ENCODE measurements at places on chromosomes 5 and 9. TPM values are rescaled to one million over a fixed set of nuclear protein-coding genes. Genes with fewer than 3 reads are reported as not detected.

PCDHB16 gene
- 1.3 TPM for total RNA-seq

HAVCR1 gene
- total RNA-seq: not detected

BTNL3 gene
- not detected for total RNA-seq

DNA sequence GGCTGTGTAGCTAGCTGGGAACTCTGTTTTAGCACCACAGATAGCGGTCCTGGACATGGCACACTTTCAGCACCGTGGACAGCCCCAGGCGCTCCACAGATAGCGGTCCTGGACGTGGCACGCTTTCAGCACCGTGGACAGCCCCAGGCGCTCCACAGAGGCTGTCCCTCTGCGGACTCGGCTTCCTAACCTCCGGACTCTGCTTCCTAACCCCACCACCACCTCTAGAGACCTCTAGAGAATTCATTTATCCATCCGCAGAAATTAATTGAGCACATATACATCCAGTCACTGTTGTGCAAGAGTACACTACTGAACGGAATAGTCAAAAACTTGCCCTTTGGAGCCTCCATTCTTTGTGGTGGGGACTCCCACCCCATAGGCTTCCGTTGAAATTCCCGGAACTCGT lies 27.4 kb downstream of the UNC5A start:
- no peak overlapping the region for H3K27ac ChIP-seq
- H3K36me3 ChIP-seq: no peaks in the 10 kb centered on the region
- peaks cover 74% of the 10 kb centered on the region for H3K27me3 ChIP-seq
- DNase-seq: no peak
- no peak overlapping the region for H3K4me3 ChIP-seq

- no peaks in the 10 kb centered on the region for H3K27me3 ChIP-seq
- H3K4me3 ChIP-seq: no peak overlapping the region
- H3K36me3 ChIP-seq: no peaks in the 10 kb centered on the region
- no peaks in the 10 kb centered on the region for H3K4me1 ChIP-seq
- no peak for DNase-seq
Observed at GRCh38 chr9:87824886-87825285, 57.8 kb upstream of the SPATA31E1 start.

DNA sequence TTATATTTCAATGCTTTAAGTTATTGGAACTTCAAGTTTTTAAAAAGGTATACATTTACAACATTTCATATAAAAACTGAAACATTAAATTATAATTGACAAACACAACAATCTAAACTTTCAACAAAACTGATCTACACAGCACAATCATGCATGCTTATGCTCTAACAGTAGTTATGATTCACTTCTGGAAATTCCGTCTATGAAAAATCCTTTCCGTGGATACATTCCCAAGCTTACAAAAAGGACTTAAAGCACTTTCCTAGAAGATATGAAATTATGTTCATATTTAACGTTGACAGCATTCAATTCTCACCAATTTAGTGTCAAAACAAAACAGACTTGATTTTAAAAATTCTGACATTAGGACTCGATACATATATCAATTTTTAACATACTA lies 3.7 kb downstream of the HNRNPH1 start:
- H3K27me3 ChIP-seq: no peaks in the 10 kb centered on the region
- peaks cover 77% of the 10 kb centered on the region for H3K36me3 ChIP-seq
- no peak for DNase-seq
- H3K4me3 ChIP-seq: peak overlapping the region; percentile 100
- peaks cover 86% of the 10 kb centered on the region for H3K4me1 ChIP-seq
- H3K27ac ChIP-seq: no peak overlapping the region

- no peaks in the 10 kb centered on the region for H3K4me1 ChIP-seq
- peaks cover 7% of the 10 kb centered on the region for H3K36me3 ChIP-seq
- peak overlapping the region; percentile 93 for H3K27ac ChIP-seq
Observed at GRCh38 chr5:90410178-90410762, 714 bp upstream of the CETN3 start.

GRCh38 chr9:23648651-23649050 lies 177.4 kb downstream of the ELAVL2 start:
- no peak for DNase-seq
- H3K27me3 ChIP-seq: no peaks in the 10 kb centered on the region
- no peaks in the 10 kb centered on the region for H3K36me3 ChIP-seq
- H3K4me1 ChIP-seq: no peaks in the 10 kb centered on the region

GRCh38 chr9:133727277-133727875 lies 10.8 kb downstream of the SARDH start:
- H3K27ac ChIP-seq: no peak overlapping the region
- H3K36me3 ChIP-seq: no peaks in the 10 kb centered on the region
- no peaks in the 10 kb centered on the region for H3K4me1 ChIP-seq

DNA sequence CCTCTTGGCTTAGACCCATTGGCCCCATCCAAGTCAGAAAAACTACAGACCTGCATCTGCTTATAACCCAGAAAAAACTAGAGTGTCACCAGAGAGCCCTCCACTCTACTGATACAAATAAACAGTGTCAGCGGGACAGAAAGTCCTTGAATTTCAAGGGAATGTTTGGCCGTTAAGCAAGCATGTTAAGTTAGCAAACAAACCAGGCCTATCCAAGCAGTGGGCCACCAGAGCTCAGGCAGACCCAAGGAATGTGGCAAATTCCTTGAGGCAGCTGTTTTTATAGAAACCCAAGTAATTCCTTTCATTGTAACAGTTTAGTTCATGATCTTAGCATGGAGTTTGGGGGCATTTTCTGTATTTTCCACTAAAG lies 70.9 kb downstream of the PRLR start:
- no peak overlapping the region for H3K4me3 ChIP-seq
- H3K27me3 ChIP-seq: no peaks in the 10 kb centered on the region
- no peak overlapping the region for H3K27ac ChIP-seq
- H3K36me3 ChIP-seq: no peaks in the 10 kb centered on the region
- peaks cover 30% of the 10 kb centered on the region for H3K4me1 ChIP-seq

DNA sequence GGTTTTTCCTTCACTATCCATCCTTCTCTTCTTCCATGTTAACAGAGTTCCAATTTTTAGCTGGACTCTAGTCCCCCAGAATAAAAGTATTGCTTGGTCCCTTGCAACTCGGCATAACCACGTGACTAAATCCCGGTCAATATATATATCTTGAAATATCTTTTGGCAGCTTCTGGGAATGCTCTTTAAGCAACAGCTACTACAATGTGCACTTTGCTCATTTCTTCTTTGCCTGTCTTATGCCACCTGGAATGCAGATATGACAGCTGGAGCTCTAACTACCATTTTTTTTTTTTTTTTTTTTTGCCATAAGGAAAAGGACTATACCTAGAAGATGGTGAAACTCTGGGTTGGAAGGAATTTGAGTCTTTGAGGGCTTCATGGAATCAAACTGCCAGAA lies 82.6 kb downstream of the GCNT4 start:
- no peak overlapping the region for H3K27ac ChIP-seq
- no peak overlapping the region for H3K4me3 ChIP-seq
- no peaks in the 10 kb centered on the region for H3K27me3 ChIP-seq
- no peaks in the 10 kb centered on the region for H3K4me1 ChIP-seq
- H3K36me3 ChIP-seq: no peaks in the 10 kb centered on the region
- DNase-seq: no peak

DNA sequence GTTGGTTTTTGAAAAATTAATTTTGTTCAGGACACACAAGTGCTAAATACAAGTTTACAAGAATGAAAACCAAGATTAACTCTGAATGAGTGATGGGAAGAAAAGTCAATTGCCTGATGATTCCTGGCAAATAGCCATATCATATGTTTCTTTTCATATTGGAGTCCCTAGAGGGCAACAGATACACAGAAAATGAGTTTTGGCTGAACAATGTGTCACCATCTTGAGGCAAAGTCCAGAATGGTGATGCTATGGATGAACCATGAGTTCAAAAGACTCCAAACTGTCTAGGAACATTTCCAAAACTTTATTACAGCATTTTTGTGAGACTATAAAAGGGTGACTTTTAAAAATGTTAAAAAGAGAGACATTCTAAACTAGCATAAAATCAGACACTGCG lies 382.9 kb downstream of the TMEM161B start:
- H3K27ac ChIP-seq: no peak overlapping the region
- DNase-seq: no peak
- H3K4me1 ChIP-seq: no peaks in the 10 kb centered on the region

DNA sequence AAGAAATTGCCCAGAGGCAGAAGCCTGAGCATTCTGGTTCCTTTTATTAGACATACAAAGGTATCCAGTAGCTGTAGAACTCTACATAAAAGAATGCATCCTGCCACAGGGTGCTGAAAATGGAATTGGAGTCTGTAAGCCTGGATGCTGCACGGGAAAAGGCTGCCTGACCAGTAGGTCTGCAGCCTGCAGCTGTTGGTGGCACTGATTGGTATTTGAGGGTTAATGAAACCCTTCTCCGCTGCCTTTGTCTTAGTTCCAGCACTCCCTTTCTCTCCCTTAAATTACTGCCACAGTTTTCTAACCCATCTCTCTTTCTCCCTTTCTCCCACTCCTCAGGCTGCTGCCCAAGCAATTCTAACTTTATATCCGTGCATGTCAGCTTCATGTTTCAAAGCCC lies 64.7 kb downstream of the BRINP1 start:
- no peak overlapping the region for H3K27ac ChIP-seq
- H3K4me3 ChIP-seq: no peak overlapping the region
- H3K36me3 ChIP-seq: no peaks in the 10 kb centered on the region
- no peaks in the 10 kb centered on the region for H3K4me1 ChIP-seq
- no peak for DNase-seq

DNA sequence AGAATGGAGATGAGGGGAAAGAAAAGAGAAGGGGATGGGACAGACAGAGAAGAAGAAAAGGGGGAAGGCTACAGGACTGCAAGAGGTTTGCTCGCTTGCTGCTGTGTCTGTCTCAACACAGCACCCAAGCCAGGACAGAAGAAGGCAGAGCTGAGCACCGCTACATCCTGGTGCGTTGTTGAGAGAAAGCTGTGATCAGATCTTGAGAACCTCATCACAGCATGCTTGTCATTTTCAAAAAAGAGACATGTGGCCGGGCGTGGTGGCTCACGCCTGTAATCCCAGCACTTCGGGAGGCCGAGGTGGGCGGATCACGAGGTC lies 110.9 kb downstream of the NXNL2 start:
- H3K27ac ChIP-seq: peak overlapping the region; percentile 51
- no peaks in the 10 kb centered on the region for H3K27me3 ChIP-seq
- no peaks in the 10 kb centered on the region for H3K4me1 ChIP-seq
- DNase-seq: no peak

DNA sequence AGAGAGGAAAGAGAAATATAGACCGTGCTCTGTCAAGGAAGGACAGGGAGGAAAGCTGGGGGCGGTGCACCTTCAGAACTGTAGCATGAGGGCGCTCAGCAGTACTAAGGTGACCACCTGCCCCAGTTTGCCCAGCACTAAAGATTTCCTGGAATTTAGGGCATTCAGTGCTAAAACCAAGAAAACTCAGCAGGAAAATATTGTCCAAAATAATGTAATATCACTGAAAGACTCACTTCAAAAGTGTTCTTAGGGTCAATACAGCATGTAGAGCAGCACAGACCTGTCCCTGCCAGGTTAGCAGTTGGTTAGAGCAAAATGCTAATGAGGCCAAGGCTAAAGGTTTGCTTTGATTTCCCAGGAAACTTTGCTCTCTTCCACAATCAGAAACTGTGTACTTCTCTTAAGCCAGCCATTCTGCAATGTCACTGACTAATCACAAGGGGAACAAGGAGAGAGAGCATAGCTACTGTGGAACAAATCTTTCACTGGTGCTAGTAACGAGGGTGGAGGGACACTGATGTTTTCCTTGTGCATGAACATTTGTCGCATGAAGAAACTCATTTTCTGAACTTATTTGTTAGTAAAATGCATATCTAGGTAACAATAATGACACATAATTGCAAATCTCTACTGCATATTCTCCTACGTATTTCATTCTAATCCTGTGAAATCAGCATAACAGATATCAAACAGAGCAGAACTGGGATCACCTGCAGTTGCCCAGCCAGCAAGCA lies 53.0 kb upstream of the GRAMD2B start:
- H3K27me3 ChIP-seq: no peaks in the 10 kb centered on the region
- H3K27ac ChIP-seq: no peak overlapping the region
- peaks cover 48% of the 10 kb centered on the region for H3K4me1 ChIP-seq
- no peaks in the 10 kb centered on the region for H3K36me3 ChIP-seq
- H3K4me3 ChIP-seq: no peak overlapping the region

DNA sequence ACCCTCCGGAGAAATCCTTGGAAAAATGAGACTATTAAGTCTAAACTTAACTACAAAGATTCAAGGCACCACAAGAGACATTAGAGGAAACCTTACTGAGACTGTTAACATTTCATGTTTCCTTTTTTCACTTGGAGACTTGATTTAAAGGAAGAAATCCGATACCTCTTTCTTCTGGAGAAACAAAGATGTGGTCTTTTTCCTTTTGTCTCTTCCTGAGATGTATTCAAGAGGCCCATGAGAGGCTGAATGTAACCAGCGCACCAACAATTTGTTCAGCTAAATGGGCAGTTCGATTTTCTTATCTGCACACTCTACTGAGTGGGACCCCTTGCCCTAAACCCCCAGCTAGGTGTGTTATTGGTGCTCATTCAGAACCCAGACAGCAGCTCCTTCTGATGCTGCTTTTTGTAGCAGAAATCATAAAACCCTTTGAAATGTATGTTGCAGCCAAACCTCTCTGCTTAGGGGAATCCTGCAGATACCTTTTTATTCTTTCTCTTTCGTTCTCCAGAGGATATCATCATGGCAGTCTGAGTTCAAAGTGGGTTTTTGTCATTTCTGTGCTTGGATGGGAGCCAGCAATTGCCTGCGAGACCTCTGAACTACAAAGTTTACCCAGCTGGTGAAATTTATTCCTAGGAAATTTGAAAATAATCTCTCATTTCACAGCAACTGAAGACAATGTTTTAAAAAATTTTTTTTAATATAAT lies 41.9 kb upstream of the ACTBL2 start:
- no peaks in the 10 kb centered on the region for H3K27me3 ChIP-seq
- H3K27ac ChIP-seq: no peak overlapping the region
- no peak overlapping the region for H3K4me3 ChIP-seq
- no peaks in the 10 kb centered on the region for H3K4me1 ChIP-seq
- no peak for DNase-seq

DNA sequence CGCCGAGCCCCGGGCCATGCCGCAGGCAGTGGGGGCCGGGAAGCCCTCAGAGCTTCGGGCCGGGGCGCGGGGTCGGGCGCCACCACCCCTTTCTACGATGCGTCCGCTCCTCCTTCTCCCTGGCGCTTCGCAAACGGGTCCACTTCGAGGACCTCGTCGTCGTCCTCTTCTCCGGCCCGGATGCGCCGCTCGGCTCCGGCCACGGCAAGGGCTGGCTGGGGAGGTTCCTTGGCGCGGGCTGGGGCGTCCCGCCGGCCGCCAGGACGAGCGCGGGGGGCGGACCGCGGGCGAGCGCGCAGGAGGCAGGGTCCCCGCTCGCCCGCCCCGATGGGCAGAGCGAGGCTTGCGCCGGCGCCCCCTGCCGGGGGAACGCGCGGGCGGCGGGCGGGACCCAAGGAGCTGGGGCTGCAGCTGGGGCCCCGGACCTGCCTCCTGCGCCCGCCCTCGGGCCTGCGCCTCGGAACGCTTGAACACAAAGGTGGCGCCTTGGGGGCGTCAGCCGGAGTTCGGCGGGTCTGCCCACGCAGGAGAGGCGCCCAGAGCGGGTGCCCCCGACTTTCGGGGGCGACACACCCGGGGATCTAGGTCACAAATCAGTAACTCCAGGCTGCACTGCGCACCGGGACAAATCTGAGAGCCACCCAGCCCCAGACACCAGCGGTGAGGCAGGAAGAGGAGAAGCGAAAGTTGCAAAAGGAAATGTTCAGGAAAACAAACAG lies at the start of gene ROR2:
Gene ROR2 (minus strand): TSS at position 283 of the 719 bp plus-strand sequence.
- H3K27me3 ChIP-seq: no peaks in the 10 kb centered on the region
- H3K36me3 ChIP-seq: no peaks in the 10 kb centered on the region
- H3K4me1 ChIP-seq: peaks cover 23% of the 10 kb centered on the region
- no peak for DNase-seq
- peak within 1 kb of the TSS; percentile 90 for H3K27ac ChIP-seq

GRCh38 chr5:160470437-160471361 lies 49.0 kb downstream of the PTTG1 start:
- H3K4me1 ChIP-seq: no peaks in the 10 kb centered on the region
- no peak overlapping the region for H3K4me3 ChIP-seq
- H3K27ac ChIP-seq: peak overlapping the region; percentile 32
- DNase-seq: no peak
- H3K27me3 ChIP-seq: no peaks in the 10 kb centered on the region
